ENCODE measurements at places on chromosomes 7 and 10.
A peak's percentile ranks its signal among the peaks of the same experiment; 100 is the strongest.

DNA sequence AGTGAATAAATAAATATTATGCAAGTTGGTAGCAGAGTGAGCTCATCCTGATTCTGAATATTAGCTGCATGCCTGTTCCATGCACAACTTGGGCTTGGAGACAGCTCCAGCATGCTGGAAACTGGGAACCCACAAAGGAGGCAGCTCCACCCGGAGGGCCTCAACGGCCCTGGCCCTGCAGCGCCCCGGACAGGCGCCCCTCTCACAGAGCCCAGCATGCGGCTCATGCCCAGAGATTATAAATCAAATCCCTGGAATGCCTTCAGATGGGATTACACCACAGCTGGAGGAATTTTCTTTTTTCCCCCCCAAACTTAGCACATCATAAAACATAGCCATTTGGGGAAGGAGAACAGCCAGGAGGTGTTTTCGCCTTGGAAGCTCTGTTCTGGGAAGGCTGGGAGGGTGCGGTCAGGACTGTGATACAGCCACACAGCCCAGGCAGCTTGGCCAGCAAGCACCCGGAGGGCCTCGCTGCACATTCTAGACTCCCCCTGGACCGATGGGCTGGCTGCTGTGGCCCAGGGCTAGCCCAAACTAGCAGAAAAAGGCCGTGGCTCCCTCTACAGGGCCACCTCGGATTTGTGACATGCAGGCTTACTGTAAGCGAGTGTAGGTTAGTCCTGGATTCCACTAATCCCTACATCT lies 102.4 kb downstream of the PTPN20 start:
- DNase-seq, result no peak

DNA sequence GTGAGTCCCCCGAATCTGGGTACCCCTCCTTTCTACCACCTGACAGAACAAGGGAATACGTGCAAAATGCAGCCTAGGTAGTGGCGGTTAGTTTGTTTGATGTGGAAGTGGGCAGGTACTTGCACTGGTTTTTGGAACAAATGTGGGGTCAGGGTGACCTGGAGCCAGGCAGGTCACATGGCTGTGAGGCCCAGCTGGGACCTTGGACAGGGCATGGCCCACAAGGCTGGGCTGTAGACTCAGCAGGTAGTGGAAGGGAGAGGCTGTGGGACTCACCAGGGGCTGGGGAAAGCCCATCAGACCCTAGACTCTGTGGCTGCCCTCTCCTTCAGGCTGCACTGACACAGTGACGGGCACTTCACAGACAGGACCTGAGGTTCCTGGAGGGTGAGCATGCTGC lies 159.9 kb upstream of the ADCY1 start:
- no peak for DNase-seq

GRCh38 chr10:118383063-118383689 lies 41.1 kb upstream of the FAM204A start:
- DNase-seq, result no peak

DNA sequence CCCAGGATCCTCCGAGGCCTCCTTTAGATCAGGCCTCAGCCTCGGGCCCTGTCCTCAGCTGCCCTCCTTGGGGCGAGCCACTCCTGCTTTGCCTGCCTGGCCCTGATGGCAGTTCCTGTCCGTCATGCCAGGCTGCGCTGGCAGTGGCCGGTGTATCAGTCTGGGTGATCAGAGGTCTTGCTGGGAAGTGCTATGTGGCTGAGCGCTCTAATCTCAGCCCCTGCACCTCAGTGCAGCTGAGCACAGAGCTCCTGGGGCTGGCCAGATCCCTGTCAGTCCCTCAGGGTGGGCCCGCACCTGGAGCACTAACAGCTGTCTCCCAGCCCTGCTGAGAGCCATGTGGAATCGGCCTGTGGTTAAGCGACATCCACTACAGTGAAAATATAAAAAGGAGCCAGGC lies 14.8 kb upstream of the CFAP46 start:
- no peak for DNase-seq

GRCh38 chr10:94205396-94205831 lies 157.3 kb downstream of the NOC3L start:
- no peak for DNase-seq

DNA sequence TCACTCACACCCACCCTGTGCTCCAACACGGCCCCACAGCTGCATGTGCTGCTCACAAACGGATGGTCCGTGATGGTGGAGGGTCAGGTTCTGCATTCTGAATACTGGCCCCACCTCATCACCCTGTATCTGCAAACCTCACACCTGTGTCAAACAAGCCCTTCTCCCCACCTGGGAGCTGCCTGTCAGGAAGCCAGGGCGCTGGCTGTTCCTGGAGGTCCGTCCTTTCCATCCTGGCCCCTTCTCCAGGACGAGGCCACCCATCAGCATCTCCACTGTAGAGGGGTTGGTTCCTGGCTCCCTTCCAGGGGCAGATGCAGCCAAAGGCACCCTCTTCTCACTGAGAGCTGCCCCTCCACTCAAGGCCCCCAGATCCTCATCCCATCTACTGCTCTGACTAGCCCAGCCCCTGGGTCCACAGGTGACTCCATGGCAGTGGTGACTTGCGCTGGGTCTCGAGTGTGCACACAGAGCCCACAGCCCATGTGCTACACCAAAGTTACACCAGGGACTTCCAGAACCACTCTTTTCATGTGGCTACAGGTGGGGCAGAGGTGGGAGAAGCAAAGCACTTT lies 229.4 kb downstream of the TNS3 start:
- DNase-seq, result no peak

GRCh38 chr10:125080296-125080695 lies 80.1 kb downstream of the CTBP2 start:
- no peak for DNase-seq

DNA sequence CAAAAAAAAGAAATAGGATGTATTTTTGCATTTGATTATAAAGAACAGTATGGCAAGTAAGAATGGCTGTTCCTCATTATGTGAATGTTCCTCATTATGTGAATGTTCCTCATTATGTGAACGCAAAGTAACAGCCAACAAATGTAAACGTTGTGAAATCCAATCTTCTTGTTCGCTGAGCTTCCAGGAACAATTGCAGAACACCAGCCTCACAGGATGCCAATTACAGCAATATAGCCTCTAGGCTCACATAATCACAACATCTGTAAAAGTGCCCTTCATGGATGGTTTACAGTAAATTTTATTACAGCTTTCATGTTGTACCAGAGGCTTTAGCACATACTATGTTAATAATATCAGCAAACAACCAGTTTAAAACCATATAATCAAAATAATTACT lies 71.6 kb downstream of the THSD7A start:
- DNase-seq, result peak; percentile 33

DNA sequence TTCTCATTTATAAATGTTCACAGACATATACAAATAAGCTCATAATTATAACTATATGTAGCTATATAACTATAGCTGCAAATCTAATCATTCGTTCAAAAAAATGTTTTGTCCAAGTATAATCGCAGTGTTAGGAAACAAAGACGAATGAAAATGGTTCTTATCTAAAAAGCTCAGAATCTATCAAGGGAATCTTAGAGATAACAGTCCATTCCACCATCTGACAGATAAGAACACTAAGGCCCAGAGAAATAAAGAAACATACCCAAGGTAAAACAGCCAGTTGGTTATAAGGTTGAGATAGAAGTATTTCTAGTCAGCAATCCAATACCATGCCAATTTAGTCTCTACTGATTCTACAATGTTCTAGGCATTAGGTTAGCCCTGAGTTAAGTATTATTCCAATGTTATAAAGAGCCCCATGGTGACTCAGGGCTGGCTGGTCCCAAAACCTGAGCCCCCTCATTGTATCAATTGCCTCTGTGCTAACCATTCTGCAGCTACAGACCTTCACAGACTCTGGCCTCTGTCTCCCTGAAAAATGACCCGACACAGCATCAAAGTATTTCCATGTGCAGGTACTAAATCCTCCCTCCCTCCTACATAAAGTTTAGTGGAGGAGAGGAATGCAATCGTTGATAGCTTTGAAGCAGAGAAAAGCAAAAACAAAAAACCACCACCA lies 30.0 kb downstream of the CHCHD3 start:
- no peak for DNase-seq

GRCh38 chr7:2012981-2013380 lies 219.8 kb downstream of the MAD1L1 start:
- peak; percentile 49 for DNase-seq

GRCh38 chr7:158453663-158454062 lies 134.0 kb downstream of the PTPRN2 start:
- no peak for DNase-seq

DNA sequence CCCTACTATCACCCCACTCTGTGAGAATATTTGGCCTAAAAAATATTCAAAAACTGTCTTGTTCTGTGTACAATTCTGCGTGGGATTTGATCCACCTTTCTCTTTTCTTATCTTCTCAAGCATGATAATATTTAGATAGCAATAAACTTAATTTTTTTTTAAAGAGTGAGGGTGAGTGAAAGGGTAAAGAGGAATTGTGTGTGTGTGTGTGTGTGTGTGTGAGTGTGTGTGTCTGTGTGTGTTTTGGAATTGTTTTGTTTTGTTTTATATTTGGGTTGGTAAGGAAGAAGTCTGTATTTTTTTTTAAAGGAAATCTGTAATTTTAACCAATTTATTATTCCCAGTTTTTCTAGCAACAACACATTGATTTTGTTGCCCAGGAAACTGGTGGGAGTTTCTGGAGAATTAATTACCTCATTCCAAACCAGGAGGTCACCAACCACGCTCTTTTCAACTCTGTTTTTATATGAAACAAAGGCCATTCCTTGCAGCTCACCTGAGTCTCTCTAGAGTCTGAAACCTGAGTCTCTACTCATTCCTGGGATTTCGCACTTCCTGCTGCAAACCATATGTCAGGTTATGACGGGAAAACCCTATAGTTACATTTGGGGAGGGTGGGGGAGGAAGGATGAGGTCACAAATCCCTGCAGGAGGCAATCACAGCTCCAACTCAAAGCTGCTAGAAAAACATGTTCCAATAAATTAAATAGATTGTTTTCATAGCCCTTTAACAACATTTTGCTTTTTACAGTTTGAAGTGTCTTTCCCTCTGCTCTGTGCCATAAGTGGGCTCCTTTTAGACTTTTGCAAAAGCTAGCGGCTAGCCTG lies 38.1 kb upstream of the XPNPEP1 start:
- no peak for DNase-seq

DNA sequence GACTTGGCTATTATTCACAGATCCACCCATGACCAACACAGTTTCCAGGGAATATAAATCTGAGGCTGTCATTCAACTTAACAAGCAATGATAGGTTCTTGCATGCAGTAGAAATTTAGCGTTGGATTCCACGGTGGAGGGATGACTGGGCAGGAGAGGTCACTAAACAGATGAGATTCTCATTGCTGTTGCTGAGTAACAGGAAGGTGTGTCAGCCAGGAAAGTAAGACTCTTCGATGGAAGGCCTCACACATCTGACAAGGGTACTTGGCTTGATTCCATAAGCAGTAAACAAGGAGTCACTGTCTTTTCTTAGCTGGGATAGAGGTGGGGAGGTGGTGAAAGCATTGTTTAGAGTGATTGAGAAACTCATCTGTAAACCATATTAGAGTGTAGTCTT lies 1152.0 kb downstream of the SORCS3 start:
- DNase-seq, result no peak

GRCh38 chr10:36097696-36098095 lies 455.6 kb upstream of the FZD8 start:
- DNase-seq, result no peak

DNA sequence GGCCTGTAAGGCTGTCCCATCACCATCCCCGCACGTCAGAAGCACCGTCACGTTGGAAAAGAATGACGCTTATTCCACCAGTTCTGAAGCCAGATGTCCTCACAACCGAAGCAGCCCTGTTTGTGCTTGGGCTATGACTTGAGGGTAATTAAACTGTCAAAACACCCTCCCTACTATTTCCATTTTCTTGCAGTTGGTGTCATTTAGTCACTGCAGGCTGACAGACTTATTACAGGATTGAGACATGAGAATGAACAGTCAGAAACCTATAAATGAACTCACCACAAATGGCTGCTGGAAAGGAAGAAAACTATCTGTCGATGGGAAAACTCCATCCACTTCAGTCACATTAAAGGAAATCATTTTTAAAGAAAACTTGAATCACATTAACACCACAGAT lies 85.3 kb downstream of the VOPP1 start:
- DNase-seq, result no peak

DNA sequence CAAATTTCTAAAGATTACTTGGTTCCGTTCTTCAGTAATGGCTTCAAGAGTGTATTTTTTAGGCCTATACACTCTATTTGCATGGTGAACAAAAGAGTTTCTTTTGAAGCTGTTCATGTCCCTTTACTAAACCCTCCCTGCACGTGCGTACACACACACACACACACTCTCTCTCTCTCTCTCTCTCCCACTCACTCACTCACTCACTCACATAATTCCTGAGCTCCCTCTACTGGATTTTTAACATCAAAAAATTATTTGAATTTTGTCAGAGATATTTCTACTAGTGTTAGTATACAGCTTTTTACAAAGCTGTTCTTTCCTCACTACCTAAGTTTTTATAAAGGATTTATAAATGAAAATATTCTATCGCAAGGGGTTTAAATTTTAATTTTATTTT lies 85.9 kb downstream of the UBE3C start:
- no peak for DNase-seq

GRCh38 chr7:113657603-113658002 lies 261.2 kb downstream of the PPP1R3A start:
- DNase-seq, result no peak

DNA sequence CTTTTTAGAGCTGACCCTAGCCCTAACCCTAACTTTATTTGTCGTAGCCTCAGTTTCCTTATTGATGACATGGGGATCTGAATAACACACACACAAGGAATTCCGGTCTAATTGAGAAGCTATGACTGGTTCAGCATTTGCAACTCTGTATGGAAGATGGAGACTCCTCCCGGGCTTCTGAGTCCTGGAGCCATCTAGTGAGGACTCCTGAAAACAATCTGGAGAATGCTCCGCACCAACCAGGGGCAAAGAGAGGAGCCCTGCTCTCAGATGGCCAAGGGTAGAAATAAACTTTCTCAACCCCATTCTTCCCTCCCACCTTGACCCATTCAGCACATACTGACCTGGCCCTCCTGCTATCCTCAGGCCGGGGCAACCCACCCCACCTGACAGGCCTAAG lies 26.4 kb downstream of the MBL2 start:
- DNase-seq, result no peak

- no peak for DNase-seq
Observed at GRCh38 chr7:150791304-150791703, 8.9 kb downstream of the TMEM176B start.

Data from NCI-H2107 (cell line).